ENCODE measurements at places on chromosomes 13 and 19. TPM values are rescaled to one million over a fixed set of nuclear protein-coding genes. Genes with fewer than 3 reads are reported as not detected.
A peak's percentile ranks its signal among the peaks of the same experiment; 100 is the strongest.

Gene ACP7
- not detected for total RNA-seq

Gene TRPM4
- 28.2 TPM for total RNA-seq

Gene CD177
- total RNA-seq = 3.3 TPM

Gene KCNK6
- 2.8 TPM for total RNA-seq

DNA sequence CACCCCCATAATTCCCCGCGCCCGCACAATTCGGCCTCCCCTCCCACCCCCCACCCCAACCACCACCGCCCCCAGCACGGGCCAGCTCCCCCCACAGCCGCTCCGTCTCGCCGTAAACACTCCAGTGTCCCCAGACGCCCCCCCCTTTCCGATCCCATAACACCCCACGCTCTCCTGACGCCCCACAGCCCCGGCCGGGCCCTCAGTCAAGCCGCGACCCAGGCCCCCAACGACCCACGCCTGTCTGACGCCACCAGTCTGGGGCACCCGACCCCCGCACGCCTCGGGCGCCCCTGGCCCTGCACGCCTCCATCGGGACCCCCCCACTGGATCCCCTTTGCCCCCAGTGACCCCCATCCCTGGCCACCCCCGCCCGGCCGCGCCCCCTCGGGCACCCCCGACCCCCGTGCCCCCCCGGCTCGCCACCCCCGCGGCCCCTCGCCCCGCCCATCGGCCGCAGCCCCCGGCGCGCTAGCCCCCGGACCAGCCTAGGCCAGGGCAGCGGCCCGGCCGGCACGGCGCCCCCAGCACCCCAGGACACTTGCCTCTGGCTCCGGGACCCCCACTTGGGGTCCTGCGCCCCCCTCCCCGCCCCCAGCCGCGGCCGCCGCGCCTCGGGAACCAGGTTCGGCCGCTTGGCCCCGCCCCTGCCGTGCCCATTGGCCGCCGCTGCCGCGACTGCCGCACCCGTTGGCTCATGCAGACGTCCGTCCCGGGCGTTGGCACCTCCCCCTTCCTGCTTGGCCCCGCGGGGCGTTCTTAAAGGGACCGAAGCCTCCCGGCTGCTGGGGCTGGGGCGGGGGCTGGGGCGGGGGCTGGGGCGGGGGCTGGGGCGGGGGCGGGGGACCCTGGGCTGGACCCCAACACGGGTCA lies at the start of gene FKBP8:
TSS of gene FKBP8 (minus strand) at position 633 of the 873 bp plus-strand sequence. CDS start 1,603 bp downstream, outside the sequence.
- DNase-seq = peak; percentile 96

Gene CYP2S1
- total RNA-seq = 11.0 TPM

Gene CGB8
- total RNA-seq = not detected

DNA sequence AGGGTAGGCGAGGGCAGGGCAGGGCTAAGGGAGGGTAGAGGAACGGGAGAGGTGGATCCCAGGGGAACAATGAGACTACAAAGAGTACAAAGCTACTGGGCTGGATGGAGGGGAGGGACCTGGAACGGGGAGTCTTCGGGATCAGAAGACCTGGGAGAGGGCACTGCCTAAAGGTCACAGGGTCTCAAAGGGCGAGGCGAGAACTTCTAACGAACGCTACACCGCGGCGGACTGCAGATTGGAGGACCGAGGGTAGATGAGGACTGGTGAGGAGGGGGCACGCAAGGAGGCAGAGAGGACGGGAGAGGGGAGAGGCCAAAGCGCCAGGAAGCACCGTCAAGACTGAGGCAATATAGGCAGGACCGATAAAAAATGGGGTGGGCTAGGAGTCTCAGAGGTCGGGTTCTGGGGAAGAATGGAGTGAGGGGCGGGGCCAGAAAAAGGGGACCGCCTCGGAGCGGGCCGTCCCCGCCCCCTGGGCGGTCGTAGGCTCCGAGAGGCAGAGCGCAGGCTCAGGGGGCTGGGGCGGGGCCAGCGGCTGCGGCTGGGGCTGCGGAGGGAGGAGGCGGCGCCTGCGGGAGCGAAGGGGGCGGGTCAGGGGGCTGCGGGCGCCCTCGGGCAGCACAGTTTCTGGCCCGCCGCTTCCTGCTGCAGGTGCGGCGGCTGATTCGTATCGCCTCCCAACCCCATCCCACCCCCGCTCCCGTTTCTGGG lies 1.3 kb upstream of the KCNC3 start:
- peak; percentile 92 for DNase-seq
